ENCODE measurements at places on chromosomes 7 and 10. TPM values are rescaled to one million over a fixed set of nuclear protein-coding genes. Genes with fewer than 3 reads are reported as not detected.

The FGFBP3 gene
- total RNA-seq, result 1.4 TPM

The NUTM2E gene
- total RNA-seq, result not detected

The PLPP4 gene
- 27.6 TPM for total RNA-seq

The GJC3 gene
- total RNA-seq, result 0.11 TPM

The CYP2C18 gene
- total RNA-seq, result 0.05 TPM

The PUS7 gene
- 25.8 TPM for total RNA-seq

The CHAT gene
- total RNA-seq, result not detected

The GNAT3 gene
- total RNA-seq, result not detected

The TMEM229A gene
- total RNA-seq, result not detected

The CPED1 gene
- 18.1 TPM for total RNA-seq

The C10orf53 gene
- total RNA-seq, result not detected

The GPR141 gene
- total RNA-seq, result not detected

The CRHR2 gene
- total RNA-seq, result not detected

The NPSR1 gene
- not detected for total RNA-seq

The INMT gene
- total RNA-seq, result not detected

The ADAMTS14 gene
- not detected for total RNA-seq

The CLDN3 gene
- not detected for total RNA-seq

The ST8SIA6 gene
- 0.03 TPM for total RNA-seq

The ZSCAN21 gene
- 8.1 TPM for total RNA-seq

The AZGP1 gene
- not detected for total RNA-seq

The PLCE1 gene
- 2.8 TPM for total RNA-seq

The CALML3 gene
- total RNA-seq, result not detected

The RBM20 gene
- 0.40 TPM for total RNA-seq

The POM121 gene
- 11.2 TPM for total RNA-seq

The COBL gene
- total RNA-seq, result 1.2 TPM

The OPALIN gene
- total RNA-seq, result not detected

The HOXA13 gene
- total RNA-seq, result 0.70 TPM

The CYP3A5 gene
- total RNA-seq, result 0.18 TPM

The SKIDA1 gene
- 0.10 TPM for total RNA-seq

The CDC123 gene
- 469 TPM for total RNA-seq

The TRPV5 gene
- total RNA-seq, result not detected

The FUOM gene
- 31.5 TPM for total RNA-seq

The ADIRF gene
- 0.77 TPM for total RNA-seq

The FAM25C gene
- total RNA-seq, result not detected

Data from HT1080 (cell line).